ENCODE measurements at places on chromosomes 7 and 10.
A peak's percentile ranks its signal among the peaks of the same experiment; 100 is the strongest.

DNA sequence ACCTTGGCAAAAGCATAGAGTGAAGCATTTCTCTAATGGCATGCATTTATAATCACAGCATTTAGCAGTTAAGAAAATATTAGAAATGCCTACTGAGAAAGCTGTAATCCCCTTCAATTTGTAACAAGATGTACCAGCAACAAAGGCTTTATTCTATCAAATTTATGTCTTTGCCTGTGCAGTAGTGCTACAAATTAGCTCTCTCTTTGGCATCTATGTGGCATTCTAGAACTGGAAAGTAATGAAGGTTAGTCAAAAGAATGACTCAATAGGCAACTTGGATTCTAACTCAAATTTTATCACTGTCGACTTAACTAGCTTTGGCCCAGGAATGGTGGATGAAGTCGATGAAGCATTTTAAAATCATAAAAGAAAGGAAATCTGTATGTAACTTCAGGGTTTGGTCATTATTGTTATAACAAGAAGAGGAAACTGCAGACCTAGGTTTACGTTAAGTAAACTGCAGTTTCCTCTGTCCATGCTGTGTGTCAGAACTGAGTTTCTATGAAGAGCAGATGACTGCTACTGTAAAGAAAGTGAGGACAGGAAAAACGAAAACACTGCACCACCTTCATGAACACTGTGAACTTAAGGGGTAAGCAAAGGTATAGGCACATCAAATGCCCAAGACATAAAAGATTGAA lies 140.0 kb downstream of the RAPGEF5 start:
- DNase-seq, result no peak

- DNase-seq, result no peak
These were observed 58.4 kb downstream of the MET start for GRCh38 chr7:116730097-116731022.

- no peak for DNase-seq
These were observed 42.8 kb downstream of the AP5Z1 start for GRCh38 chr7:4818000-4818794.

- DNase-seq, result no peak
These were observed 2.4 kb upstream of the CYP3A43 start for GRCh38 chr7:99825452-99825851.

DNA sequence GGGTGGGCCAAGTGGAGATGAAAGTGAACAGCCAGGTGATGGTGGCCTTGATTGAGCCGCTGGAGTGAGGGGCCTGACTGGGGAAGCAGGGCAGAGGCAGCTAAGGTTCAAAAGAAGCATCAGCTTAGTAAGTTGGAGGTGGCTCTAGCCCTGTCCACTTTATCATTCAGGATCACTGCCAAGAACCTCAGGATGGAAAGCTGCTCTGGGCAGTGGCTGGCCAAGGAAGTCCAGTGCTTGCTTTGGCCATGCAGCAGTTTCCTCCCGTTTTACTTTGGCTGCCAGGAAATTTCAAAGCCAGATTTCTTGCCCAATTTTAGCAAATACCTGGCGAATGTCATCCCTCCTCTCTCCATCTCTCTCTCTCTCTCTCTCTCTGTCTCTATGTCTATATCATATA lies 384.9 kb downstream of the PLXNA4 start:
- DNase-seq, result no peak

DNA sequence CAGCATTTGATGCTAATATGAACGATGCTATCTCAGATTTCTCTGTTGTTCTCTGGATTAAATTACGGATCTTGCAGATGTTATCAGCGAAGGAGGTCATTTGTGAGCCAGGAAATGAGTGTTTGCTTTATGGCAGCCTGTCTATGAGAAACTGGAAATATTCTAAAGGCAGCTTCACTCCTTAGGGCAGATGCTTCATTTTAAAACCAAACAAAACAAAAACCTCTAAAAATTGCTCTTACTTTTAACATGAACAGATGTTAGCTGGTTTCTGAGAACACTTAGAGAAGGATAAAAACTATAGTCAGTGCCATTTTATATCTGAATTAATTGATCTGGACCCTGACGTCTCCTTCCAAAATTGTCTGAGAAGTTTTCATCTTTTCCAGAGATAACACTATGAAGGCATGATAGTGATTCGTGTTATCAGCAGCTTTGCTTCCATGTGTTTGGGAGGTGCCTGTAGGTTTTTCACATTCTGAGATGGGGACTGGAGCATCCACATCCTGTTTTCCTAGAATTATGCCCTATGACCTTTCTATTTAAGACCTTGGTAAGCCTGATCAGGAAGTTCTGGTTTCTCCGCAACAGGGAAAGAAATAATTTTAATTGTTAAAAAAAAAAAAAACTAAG lies 53.1 kb downstream of the CPED1 start:
- DNase-seq, result peak; percentile 21

GRCh38 chr7:66216687-66217086 lies 11.6 kb downstream of the TPST1 start:
- no peak for DNase-seq

DNA sequence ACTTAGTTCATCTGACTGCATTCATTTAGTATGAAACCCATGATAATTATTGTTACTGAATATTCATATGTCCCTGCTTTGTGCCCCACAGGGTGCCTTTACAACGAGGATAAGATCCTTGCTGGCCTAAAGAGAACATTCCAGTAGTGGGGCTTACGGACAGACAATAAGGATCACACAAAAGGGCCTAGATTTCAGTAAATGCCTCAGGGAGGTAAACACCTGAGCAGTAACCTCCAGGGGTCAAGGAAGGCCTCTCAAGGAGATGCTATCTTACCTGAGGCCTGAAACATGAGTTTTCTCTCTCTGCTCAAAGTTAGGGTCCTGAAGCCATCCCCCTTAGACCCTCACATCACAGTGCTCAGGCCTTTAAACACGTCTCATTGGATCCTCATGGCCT lies 228.7 kb downstream of the TCF7L2 start:
- DNase-seq, result no peak

DNA sequence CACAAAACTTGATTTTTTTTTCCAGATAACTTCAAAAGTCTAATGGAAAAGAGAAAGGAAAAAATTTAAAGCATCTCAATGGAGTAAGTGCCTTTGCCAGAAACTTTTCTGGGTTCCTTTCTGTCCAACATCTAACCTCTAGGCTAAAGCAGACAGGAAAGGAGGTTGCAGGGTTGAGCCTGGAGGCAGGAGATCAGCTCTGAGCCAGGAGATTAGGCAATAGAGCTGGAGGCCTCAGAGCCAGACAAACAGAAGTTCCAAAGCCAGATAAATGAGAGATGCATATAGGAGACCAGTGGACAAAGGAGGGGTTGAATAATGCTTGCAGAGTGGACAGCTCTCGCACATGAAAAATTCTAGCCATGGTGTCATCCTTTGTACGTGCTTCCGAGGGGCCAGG lies 42.9 kb downstream of the CHN2 start:
- DNase-seq, result no peak

GRCh38 chr7:108016841-108017775 lies 14.1 kb upstream of the LAMB1 start:
- DNase-seq, result peak; percentile 42

DNA sequence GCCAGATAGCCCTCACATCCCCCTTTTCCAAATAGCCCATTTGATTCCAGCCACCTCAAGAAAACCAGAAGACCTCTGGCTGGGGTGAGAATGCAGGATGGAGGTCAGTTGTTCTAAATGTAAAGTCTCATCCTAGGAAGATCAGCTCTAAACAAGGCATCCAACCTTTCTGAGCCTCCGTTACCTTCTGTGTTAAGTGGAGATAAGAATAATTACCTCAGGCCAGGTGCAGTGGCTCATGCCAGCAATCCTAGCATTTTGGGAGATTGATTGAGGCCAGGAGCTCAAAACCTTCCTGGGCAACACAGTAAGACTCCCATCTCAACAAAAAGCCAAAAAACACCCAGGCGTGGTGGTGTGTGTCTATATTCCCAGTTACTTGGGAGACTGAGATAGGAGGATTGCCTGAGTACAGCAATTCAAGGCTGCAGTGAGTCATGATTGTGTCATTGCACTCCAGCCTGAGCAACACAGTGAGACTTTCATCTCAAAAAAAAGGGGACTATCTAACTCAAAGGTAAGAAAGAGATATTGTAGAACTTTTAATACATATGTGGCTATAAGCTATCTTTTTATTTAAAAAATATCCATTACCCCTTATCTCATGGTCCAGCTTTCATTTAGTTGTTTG lies 43.5 kb downstream of the PRTFDC1 start:
- peak; percentile 76 for DNase-seq

- DNase-seq, result no peak
These were observed 593 bp upstream of the PILRA start for GRCh38 chr7:100372694-100373093.

DNA sequence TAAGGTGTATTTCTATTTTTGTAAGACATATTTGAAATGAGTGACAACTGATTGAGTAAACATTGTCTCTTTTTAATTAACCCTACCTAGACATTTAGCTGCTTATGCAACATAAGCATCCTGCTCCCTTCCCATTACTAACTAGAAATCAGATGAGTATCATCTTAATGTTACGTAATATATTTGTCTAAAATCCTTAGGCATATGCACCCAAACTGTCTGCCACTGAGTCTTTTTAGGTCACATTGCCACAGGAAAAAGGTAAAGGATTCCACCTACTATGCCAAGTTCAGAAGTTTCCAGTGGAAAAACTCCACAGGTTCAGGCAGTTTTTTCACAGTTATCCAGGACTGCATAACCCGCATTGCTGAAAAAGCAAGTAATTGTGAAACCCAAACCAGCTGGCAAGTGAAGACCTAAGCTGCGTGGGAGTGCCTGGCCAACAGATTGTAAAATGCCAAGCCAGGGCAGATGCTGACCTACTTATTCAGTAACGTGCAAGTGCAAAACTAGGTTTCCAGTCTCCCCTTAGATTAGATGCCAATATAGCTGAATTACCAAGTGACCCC lies 983.7 kb downstream of the GATA3 start:
- DNase-seq, result no peak

DNA sequence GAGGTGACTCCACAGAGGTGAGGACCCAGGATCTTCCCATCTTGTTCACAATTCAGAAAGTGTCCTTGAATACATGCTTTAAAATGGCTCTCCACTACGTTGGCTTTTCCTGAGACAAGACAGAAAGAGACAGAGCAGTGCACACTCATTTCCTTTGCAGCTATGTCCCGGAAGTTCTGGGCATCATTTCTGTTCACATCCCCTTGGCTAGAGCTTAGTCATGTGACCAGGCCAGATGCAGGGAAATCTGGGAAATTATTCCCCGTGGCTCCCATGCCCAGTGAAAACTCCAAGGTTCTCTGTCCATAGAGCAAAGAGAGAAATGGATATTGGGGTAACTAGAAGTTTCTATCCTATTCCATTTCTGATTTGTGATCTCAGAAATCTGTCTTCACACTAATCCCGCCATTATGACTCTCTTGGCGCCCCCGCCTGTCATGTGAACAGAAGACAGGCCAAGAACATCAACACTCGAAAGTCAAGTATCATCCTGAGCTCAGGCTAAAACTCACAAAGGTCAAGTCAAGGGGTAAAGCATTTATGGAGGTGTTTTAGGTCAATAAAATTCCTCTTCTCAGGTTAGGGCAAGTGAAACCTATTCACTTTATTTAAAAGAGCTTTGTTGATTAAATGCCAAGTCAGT lies 251.4 kb upstream of the HABP2 start:
- DNase-seq, result no peak

- DNase-seq, result no peak
These were observed 837.8 kb upstream of the LRRN3 start for GRCh38 chr7:110253093-110253492.

DNA sequence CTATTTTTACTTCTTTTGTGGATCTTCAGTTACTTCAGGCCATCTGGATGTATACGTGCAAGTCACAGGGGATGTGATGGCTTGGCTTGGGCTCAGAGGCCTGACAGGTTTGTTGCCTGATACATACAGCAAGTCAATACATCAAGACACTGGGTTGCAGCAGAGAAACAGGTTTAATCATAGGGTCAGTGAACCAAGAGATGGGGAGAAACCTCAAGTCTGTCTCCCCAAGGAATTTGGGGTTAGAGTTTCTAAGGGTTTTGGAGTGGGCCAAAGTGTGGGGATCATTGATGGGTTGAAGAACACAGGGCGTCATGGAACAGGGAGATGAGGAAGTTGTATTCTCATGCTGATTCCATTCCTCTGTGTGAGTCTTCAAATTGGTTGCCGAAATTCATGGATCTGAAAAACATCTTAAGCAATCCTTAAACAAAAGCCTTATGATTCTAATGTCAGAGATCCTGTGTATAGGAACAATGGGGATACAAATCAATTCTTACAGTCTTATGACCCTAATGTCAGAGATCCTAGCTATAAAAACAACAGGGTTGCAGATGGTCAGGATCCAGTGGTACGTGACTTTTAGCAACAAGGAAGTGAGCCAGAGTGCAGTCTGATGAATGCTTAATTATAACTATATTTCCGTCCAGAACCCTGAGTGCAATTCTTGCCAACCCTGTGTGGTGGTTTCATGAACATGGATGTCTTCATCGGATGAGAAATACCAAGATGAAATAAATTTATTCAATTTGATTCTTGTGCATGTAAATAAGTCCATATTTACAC lies 18.9 kb downstream of the OTUD1 start:
- DNase-seq, result no peak

GRCh38 chr10:78571891-78572290 lies 496.9 kb upstream of the ZMIZ1 start:
- DNase-seq, result no peak

- no peak for DNase-seq
These were observed 24.9 kb downstream of the CALD1 start for GRCh38 chr7:134804351-134804750.

DNA sequence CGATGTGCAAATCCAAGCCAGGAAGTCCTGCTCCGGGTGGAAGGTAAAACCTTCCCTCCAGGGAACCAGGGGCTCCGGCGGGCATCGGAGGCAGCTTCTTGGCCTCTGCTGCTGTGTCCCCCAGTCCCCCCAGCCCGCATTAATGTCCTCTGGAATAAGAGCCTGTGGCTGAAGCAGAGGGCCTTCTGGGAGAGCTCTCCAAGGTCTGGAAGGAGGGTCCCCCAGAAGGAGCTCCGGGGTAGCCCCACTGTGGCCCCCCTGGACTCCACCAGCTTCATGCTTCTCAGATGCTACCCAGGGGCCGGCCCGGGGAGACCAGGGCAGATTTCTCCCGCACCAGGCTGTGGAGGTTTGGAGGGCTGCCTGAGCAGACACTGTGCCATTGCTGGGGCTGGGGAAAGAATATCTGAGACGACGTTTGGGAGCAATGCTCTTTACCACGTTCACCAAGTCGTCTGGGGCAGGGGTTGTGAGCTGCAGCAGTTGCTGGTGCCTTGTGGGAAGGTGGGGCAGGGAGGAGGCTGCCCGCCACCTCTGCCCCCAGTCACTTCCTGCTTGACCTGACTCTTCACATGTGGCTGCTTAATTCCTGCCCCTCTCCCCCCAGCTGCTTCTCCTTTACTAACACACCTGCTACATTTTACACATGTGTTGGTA lies 8.3 kb downstream of the ZNF853 start:
- DNase-seq, result no peak

GRCh38 chr10:127977357-127978009 lies 70.6 kb downstream of the PTPRE start:
- no peak for DNase-seq

DNA sequence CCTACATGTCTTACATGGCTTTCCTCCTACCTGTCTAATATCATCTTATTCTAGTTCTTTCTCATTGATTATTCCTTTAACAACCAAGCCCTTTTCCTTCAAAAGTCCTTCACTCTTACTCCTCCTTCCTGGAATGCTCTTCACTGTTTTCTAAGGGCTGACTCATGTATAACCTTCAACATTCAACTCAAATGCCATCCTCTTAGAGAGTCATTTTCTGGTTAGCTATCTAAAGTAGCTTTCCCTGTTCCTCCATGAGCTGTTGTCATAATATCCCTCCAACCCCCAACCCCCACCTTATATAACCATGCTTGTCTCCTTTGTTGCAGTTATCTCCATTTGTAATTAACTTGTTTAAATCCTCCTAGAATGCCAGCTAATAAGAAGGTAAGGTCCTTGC lies 286.8 kb downstream of the ADK start:
- DNase-seq, result no peak

GRCh38 chr10:10910634-10911033 lies 107.0 kb upstream of the CELF2 start:
- DNase-seq, result peak; percentile 2

All from erythroblast (primary cell).